CD4-positive, alpha-beta T cell treated with Interferon gamma for 1 hour (primary cell): ENCODE measurements at places on chromosomes 1 and 21.

- DNase-seq = no peak
These were observed 110.8 kb upstream of the RUNX1 start for GRCh38 chr21:35159881-35160280.

GRCh38 chr1:119871881-119872280 is 24.4 kb downstream of the ADAM30 start:
- no peak for DNase-seq

- peak; percentile 84 for DNase-seq
These were observed at the start of gene ACBD3 for GRCh38 chr1:226186124-226187018. Gene ACBD3 (minus strand): TSS chr1:226186741. CDS start chr1:226186675, 66 bp downstream.

DNA sequence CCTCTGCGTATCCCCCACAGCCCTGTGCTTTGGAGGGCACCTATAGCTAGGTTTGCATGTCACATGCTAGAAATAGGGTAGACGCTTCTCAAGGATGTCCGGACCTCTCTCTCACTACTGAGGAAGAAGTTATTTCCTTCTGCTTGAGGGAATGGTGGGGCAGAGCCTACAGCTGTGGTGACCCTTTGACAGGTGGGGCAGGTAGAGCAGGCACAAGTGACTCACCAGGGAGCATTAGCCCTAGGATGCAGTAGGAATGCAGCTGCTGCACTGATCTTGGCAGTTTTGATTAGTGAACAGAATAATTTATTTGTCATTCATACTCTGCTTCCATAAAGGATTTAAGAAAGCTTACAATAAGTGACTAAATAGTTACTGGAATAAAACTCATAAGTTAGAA is 129.6 kb upstream of the HOOK1 start:
- DNase-seq = no peak

DNA sequence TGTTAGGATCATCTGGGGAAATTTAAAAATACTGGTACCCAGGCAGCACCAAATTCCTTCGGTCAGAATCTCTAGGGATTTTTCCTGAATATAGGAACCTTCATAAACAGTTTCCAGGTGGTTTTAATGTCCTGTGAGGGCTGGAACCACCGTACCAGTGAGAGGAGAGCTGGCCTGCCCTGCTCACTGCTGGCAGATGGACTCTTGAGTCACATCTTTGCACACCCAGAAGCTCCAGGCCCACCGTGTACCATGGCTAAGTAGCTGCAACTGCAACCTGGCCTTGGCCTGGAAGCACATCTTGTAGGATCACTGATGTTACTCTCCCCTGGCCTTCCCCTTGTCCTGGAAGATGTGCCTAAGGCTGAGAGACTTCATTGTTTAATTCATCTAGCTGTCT is 181.5 kb downstream of the DISC1 start:
- no peak for DNase-seq

- no peak for DNase-seq
These were observed 2.8 kb downstream of the SPATC1L start for GRCh38 chr21:46181436-46181835.

DNA sequence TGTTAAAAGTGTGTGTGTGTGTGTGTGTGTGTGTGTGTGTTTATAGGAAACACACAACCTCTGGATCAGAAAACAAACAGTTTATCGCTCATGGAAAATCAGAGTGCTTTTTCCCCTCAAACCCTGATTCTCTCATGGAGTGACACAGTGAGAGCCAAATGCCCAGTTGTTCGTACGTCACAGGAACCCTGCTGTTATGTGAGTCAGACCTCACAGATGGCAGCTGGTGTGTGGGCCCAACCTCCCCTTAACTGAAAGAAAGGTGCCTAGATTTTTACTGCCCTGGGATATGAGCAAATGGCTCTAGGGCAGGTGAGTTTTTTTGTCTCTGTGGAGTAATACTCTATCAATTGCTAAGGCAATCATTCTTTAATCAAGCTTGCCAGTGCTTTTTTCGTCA is 1788.1 kb downstream of the BRINP3 start:
- no peak for DNase-seq

DNA sequence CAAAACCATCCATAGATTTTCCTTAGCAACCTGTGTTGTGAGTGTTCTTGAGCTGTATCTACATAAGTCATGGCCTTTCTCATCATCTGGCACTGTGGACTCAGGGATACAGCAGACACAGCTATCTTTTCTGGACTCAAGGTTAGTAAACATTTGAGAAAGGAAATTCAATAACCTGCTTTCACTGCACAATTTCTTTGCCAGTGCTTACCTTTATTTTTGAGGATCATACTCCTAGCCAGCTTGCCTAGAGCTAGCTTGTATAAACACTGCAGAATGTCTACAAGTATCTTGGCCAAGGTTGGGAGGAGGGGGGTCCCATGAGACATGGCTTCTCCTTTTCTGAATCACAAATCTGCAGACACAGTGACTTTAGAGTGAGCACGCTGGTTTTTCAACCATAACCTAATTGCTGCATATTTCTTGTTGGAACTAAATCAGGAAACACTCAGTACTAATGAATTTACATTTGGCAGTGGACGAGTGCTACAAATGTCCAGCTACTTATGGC is 27.2 kb downstream of the ADAMTS5 start:
- DNase-seq = no peak

GRCh38 chr1:215660259-215660658 is 93.2 kb downstream of the KCTD3 start:
- no peak for DNase-seq

- DNase-seq = no peak
These were observed 377.3 kb downstream of the SETD4 start for GRCh38 chr21:35682904-35683549.

DNA sequence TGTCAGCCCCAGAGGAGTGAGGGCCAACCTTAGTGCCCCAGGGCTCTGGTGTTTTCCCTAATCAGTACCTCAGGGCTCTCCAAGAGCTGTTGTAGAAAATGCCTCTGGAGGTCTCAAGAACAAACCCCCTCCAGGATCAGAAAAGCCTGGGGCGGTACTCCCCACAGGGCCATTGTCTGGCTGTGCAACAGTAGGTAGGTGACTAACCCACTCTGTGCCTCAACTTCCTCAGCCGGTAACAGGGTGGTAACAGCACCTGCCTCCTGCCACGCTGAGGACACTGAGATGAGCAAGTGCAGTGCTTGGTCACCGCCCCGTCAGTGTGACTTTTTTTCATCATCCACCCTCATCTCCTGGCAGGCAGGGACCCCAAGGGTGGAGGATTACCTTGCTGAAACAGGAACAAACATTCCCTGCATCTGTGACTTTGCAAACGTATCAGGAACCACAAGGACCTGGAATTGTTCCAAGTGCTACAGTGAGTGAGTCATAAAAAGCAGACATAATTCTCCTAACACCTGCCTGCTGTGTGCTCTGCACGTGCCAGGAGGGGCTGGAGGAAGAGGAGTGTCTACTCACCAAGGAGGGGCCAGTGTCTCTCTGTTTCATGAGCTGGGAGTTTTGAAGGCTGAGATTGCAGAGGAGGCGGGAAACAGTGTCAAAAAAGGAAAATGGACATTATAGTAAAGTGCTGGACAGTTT is 440.8 kb downstream of the NPHP4 start:
- DNase-seq = no peak

- DNase-seq = no peak
These were observed 40.6 kb upstream of the HHAT start for GRCh38 chr1:210288116-210288515.

DNA sequence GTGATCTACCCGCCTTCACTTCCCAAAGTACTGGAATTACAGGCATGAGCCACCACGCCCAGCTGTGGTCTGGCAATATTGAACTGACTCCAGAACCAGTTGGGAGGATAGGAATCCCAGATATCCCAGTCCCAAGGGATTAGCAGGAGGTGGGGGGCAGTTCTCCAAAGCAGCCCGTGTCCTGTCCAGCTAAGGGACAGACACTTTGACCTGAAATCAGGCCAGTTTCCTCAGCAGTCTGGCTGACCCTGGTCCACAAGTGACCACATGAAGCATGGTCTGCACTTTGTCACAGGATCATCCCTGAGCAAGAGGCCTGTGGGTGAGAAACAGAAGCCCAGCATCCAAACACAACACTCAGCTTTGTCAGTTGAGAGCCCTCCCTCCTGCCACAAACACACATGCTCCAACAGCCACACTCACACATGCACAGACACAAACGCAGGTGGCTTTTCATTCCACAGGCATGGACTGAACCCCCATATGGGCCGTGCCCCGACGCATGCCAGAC is 2.7 kb upstream of the FDPS start:
- DNase-seq = no peak

DNA sequence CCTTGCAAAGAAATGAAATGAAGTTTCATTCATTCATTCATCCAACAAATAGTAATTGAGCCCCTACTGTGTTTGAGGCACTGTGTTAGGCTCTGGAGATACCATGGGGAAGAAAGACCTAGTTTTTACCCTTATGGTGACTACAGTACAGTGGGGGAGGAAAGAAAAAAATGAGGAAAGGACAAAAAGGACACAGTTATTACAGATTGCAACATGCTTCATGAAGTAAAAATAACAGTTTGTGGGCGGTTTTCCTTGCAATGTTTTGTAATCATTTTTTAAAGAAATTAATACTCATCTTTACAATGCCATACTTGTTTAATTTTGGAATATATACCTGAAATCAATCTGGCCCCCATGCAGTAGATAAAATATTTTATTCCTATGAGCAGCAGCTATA is 120.3 kb downstream of the TM2D1 start:
- no peak for DNase-seq

DNA sequence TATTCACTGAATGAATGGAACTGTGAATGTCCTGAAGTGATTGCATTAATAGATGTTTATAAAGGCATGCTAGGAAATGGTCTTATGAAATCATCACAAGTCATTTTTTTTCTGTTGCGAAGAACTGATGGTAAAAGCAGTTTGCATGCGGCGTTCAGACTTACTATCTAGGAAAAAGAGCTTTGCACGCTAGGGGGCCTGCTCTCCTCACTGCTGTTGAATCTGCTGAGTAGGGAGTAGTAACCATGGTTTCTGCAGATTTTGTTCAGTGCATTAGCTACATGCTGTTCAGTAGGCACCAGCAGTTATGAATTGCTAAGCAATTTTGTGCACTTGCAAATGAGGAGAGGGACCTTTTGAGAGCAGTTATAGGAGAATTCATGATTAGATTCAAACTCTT is 57.9 kb downstream of the CENPF start:
- no peak for DNase-seq

GRCh38 chr1:116853680-116854402 is 55.9 kb upstream of the PTGFRN start:
- DNase-seq = no peak

DNA sequence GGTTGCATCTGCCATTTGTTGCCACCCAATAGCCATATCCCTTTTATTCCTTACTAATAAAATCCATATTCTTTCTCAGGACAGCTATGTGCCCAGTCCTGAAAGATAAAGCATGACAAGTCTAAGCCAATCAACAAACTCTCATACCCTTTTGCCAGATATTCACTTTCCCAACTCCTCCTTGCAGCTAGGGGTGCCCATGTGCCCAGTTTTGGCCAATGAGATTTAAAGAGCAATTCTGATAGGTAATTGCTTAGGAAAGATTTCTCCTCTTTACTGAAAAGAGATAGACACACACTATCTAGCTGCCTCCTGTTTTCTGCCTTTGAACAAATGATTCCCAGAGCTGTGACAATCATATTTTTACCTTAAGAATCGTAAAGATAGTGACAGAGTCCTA is 55.1 kb upstream of the LRRC8D start:
- no peak for DNase-seq

- DNase-seq = no peak
These were observed 166.2 kb downstream of the TOMM20 start for GRCh38 chr1:234962340-234962989.

DNA sequence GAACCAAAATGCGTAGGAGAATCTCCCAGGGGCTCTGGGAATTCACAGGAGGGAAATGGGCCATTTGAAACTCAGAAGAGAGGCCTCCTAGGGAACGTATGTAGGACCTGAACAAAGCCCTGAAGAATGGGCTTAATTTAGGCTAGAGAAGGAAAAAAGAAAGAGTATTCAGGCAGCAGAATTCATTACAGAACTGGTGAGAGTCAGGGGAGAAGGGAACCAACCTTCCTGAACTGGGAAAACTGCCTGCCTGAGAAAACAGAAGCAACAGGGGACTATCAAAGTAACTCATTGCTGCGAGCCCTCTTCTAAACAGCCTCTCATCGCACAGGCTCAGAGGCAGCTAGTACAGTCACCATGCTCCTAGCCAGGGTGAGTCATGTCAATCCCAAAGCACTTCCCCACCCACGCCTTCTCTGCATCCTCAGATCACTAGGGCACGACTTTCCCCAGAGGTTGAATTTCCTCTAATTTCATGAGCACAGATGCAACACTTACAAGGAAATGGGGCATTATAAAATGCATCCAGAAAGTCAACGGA is 98.1 kb downstream of the ADSS2 start:
- peak; percentile 66 for DNase-seq

- DNase-seq = no peak
These were observed 73.3 kb upstream of the RALGPS2 start for GRCh38 chr1:178651742-178652141.

DNA sequence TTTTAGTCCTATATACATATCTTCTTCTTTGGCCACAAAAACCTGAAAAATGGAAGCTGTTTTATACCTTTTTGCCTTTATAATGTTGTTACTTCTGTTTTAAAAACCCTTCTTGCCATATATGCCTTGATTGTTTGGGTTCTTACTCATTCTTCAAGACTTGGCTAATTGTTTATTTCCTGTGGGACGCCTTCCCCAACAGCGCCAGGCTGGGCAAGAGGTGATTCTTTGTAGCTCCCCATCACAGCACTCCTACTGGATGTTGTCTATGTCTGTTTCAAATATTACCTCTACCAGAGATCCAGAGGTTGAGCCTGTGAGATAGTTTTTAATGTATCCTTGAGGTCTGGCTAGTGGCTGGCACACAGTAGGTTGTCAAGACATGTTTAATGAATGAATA is 73.2 kb upstream of the CYP2J2 start:
- no peak for DNase-seq

DNA sequence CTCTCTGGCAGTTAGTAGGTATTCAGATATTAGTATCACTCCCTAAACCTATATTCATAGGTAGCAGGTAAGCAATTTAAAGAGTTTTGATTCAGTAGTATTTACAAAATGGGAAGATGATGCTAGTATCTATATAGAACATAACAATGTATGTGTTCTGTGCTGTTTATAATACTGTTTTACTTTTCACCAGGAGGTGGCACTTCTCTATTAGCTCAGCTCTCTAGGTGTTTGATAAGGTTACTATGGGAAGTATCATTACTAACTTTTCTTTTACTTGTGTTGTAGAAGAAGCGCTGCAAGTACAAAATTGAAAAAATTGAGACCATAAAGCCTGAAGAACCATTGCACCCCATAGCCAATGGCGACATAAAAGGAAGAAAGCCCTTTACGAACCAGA is 49.4 kb upstream of the FASLG start:
- no peak for DNase-seq

- DNase-seq = no peak
These were observed 94.6 kb downstream of the TGFB2 start for GRCh38 chr1:218439541-218440295.

DNA sequence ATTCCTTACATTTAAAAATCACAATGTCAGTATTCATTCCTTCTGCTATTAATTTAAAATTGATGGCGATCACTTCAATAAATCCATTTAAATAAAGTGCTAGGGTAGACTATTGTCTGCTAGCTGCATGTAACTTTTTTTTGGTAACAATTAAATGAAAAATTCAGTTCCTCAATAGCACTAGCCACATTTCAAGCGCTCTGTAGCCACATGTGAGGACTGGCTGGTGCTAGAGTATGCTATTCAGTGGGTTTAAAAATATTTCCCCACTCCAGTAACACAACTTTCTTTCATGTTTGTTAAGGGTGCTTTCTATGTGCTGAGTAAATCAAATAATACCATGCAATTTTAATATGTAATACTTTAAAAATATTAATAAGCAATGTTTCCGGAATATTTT is 108.2 kb downstream of the LTN1 start:
- DNase-seq = no peak
